ENCODE measurements at places on chromosomes 6 and 20. TPM values are rescaled to one million over a fixed set of nuclear protein-coding genes. Genes with fewer than 3 reads are reported as not detected.

- DNase-seq: no peak
Observed at GRCh38 chr20:14012671-14013070, 17.4 kb downstream of the MACROD2 start.

DNA sequence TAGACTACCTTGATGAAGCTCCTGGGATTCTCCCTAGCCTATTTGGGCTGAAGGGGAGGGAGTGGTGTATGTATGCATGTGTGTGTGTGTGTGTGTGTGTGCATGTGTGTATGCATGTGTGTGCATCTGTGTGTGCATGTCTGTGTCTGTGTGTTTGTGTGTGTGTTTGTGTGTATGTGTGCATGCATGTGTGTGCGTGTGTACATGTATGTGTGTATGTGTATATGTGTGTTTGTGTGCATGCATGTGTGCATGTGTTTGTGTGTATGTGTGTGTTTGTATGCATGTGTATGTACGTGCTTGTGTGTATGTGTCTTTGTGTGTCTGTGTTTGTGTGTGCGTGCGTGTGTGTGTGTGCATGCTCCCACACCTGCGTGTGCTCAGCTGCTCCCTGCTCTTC, 15.4 kb downstream of the FGD2 start:
- no peak for DNase-seq

The RALY gene
- polyA plus RNA-seq: 152 TPM

The TREML2 gene
- polyA plus RNA-seq: 0.13 TPM

Measured in left renal cortex interstitium (tissue), 4 donors.